ENCODE measurements at places on chromosomes 6 and 20.

GRCh38 chr20:48550814-48551213 is 277.0 kb downstream of the PREX1 start:
- DNase-seq, result no peak

- DNase-seq, result no peak
Observed at GRCh38 chr6:56655996-56656395, 13.3 kb upstream of the DST start.

- no peak for DNase-seq
Observed at GRCh38 chr6:12422848-12423247, 132.7 kb downstream of the EDN1 start.

GRCh38 chr6:39310542-39310941 is 3.7 kb downstream of the KCNK17 start:
- no peak for DNase-seq

DNA sequence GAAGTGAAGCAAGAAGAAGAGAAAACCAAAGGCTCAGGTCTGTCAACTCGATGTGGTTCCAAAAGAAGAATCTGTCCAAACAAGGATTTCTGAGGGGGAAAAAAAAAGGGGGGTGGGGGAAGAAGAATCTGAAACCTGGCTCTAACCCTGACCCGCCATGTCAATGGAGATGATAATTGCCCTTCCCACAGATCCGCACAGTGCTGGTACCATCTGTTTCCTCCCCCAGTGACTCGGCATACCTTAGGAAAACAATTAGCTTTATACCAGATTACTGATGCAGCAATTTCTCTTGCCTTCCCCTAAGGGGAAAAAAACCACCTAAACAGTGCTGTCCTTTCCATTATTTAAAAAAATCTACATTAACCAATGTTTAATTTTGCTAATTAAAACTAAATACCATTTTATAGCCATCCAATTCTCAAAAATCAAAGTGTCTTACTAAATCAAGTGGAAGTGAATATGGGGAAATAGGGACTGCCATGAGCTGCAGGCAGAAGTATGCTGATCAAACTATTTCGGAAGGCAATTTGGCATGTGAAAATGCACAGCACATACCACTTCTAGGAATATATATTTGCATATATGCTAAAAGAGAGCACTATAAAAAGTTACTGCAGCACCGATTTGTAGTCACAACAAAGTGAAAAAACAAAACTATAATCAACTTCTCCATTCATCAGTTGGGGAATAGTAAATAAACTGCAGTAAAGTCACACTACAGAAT is 46.8 kb downstream of the MAP7 start:
- no peak for DNase-seq

DNA sequence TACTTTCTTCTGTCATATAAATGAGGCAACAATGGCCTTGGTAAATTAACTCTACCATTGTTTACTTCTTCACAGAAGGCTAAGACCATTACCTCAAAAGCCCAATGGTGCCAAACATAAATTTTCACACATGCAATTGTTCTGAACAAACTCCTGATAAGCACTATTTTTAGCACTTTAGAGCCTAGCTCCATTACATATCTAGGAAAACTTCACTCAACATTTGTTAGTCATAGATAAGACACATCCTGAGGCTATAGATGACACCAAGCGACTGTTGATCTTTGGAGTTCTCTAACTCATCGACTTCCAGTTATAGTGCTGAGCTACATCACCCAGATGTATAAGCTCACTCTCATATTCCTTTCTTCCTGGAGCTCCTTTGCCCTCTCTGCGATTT is 245.9 kb downstream of the EYS start:
- DNase-seq, result no peak

- no peak for DNase-seq
Observed at GRCh38 chr6:117655380-117655779, 19.9 kb upstream of the NUS1 start.

- no peak for DNase-seq
Observed at GRCh38 chr6:124927806-124928205, 34.4 kb upstream of the RNF217 start.

DNA sequence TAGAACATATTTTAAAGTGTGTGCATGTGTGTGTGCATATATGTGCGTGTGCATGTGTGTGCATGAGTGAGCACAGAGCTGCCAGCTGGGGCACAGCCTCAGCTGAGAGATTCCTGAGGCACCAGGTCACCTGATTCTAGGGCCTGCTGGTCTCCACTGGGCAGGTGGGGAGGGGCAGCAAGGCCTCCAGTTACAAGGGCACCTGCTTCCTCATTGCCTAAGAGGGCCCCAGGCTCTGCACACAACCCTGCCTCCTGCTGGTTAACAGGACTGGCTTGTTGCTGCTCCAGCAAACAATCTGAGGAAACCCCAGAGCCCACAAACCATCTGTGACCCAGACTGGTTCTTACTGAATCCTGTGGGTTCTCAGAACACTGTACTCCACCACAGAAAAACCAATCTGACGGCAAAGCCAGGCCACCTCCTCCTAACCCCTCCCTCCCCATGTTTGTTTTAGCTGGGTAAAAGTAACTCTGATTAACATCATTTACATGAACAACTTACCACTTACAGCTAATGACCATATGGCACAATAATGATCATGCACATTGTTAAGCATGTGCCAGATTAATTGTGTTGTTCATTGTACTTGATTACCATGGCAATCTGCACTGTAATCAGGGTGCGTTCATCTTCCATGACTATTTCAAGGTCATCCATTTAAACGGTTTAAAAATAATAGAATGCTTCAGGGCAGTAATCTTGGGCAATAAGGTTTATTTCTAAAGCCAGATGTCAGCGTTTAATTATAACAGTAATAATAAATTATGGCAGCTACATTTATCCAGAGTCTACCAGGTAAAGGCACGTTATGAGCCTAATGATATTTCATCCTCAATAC is 23.1 kb upstream of the UBE2J1 start:
- DNase-seq, result peak; percentile 45

DNA sequence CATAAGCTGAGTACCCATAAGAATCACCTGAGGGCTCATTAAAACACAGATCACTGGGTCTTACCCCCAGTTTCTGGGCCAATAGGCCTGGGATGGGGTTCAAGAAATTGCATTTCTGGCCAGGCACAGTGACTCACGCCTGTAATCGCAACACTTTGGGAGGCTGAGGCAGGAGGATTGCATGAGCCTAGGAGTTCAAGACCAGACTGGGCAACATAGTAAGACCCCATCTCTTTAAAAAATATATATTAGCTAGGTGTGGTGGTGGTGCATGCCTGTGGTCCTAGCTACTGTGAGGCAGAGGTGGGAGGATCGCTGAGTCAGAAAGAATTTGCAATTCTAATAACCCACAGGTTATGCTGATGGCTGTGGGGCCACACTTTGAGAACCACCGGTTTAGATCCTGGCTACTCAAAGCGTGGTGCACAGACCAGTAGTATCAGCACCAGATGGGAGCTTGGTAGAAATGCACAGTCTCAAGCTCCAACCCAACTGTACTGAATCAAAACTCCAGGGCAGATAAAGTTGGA is 2.0 kb downstream of the CCM2L start:
- no peak for DNase-seq

DNA sequence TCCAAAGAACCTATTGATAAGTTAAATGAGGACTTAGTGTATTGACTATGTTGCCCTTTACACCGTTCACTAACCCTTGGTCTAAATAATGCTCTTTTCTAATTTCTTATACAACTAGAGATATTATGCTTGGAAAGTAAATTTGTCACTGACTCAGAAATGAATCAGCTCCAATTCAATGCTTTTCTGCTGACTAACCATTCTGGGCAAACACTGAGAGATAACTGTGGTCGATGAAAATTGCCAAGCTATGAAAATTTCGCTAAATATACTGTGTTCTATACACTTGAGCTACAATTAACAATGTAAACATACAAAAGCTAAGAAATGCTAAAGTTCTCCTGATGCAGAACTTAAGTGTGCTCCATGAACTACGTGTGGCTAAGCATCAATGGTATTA is 23.1 kb upstream of the FBXO9 start:
- DNase-seq, result no peak

DNA sequence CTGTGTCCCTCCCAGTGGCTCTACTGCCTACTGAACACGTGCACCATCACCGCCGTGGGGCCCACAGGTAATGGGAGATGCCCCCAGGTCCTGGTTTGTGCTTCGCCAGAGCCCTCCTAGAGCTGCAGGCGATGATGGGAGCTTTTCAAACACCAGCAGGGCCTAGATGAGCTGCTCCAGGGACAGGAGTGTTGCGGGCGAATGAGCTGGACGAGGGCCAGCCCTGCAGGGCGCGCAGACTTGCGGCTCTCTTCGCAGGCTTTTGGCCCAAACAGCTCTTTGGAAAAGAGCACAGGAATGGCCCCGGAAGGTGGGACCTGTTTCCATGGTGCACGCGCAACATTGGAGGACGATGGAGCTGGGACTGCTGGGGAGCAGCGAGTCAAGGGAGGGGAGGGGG is 409.3 kb upstream of the SULF2 start:
- DNase-seq, result no peak

- DNase-seq, result no peak
Observed at GRCh38 chr6:107331409-107332386, 127.7 kb downstream of the PDSS2 start.

DNA sequence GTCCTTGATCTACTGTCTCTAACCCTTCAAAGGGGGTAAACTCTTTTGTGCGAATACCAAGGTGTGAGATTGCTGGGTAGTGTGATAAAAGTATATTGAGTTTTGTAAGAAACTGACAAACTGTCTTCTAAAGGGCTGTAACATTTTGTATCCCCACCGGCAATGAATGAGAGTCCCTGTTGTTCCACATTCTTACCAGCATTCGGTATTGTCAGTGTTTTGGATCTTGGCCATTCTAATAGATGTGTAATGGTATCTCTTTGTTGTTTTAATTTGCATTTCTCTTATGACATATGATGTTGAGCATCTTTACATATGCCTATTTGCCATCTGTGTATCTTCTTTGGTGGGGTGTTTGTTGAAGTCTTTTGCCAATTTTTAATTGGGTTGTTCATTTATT is 1090.7 kb downstream of the KIF16B start:
- DNase-seq, result no peak

- DNase-seq, result no peak
Observed at GRCh38 chr6:99252421-99252820, 97.1 kb downstream of the FAXC start.

DNA sequence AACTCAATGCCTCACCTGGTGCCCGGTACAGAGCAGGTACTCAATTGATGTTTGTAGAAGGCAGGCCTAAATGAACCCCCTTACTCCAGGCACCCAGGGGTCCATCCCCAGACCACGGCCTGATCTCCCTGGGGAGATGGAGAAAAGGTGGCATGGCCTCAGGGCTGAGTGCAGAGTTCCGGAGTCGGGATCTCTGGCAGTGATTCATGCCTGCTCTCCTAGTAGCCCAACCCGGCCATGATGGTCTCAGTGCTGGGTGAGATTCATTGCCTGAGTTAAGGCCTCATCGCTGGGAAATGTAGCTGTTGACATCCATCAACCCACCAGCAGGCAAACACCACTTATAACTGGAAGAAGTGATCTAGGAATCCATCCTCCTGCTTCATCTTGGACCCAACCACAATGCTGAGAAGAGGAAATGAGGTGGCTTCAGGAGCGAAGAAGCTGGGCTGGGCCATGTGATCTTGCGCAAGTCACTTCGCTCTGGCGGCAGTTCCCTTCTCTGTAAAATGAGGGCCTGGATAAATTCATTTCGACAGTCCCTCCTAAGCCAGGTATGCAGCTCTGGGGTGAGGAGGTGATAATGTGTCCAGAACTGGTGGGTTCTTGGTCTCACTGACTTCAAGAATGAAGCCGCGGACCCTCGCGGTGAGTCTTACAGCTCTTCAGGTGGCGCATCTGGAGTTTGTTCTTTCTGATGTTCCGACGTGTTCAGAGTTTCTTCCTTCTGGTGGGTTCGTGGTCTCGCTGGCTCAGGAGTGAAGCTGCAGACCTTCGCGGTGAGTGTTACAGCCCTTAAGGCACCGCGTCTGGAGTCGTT is 24.7 kb downstream of the ETV7 start:
- DNase-seq, result no peak

- DNase-seq, result peak; percentile 61
Observed at GRCh38 chr20:32204205-32205109, 3.1 kb downstream of the PLAGL2 start.

DNA sequence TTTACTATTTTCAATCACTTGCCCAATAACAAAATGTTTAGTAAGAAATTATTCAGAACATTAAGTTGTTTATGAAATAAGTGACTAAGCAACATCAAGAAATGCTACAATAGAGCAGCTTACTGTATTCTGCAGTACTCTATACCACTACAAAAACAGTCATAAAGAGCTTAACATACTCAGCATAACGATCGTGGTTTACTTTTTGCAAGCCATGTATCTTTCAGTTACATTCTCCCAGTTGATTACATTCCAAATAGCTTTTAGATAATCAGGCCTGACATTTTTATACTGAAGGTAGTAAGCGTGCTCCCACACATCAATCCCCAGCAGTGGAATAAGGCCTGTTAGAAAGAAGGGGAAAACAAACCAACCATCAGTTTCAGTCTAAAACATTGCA is 10.7 kb downstream of the SOD2 start:
- no peak for DNase-seq

GRCh38 chr6:23306251-23306950 is 737.0 kb downstream of the HDGFL1 start:
- DNase-seq, result no peak

DNA sequence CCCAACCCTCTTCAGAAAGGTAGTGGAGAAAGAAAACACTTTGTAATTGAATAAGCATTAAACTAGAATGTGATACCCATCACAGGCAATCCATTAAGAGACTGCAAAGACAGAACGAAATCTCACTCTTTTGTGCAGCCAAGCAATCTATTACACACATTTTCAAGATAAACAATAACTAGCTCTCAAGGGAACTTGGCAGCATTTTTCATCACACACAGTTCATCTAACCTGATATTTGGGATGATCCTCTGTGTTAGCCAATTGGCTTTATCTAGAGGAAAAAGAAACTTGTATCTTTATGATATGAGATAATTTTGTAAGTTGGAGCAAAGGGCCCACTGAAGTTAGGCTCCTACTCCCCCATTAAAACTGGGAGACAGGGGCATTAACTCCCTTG is 1.5 kb upstream of the GZF1 start:
- DNase-seq, result no peak

DNA sequence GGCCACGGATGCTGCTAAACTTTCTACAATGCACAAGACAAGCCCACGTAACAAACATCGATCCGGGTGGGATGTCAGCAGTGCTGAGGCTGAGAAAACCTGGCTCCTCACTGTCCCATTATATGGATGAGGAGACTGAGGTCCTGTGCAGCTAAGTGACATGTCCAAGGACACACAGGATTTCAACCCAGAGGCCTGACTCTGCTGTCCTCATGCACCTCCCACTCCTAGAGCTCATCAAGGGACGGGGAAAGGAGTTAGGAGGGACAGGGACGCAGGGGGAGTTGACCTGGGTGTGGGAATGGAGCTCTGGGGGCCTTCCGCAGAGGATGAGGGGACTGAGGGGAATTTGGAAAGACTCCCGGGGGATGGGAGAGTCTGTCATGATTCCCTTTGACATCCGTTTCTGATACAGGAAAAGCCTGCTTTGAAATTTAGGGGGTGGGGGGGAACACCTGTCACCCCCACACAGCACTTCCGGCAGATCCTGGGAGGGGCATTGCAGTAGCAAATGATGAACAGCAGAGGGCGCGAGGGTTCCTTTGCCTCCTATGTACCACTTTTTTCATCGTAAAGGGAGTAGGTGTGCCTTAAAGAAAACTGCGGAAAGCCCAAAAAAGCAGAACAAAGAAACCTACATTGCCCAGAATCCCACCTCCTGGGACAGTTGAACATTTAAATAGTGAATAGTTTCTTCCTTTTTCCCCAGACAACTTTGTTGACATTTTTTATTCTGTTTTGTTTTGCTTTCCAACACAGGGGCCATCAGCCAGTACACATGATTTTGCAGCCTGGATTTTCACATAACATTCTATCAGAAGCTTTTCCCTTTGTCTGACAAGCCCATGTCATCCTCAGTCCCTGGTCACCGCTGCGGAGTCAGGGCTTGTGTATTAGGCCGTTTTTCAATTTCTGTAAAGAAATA is 48.6 kb downstream of the SLC2A10 start:
- DNase-seq, result peak; percentile 30

All from stimulated activated CD8-positive, alpha-beta memory T cell treated with anti-CD3 and anti-CD28 coated beads, Interleukin-4, amount 100 ng/mL, for 24 hours (primary cell).